ENCODE measurements at places on chromosomes 3 and 15.

DNA sequence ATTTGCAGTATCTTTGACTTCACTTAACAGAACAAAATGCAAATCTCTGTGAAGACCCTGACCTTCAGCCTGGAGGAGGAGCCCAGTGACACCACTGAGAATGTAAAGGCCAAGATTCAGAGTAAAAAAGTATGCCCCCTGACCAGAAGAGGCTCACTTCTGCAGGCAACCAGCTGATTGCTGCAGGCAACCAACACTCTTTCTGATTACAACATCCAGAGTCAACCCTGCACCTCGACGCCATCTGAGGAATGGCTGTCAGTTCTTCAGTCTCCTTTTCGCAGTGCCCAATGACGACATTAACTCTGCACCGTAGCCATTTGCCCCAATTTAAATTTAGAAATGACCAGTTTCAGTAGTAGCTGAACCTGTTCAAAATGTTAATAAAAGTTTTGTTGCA is 14.9 kb downstream of the ATP13A3 start:
- no peak for DNase-seq

DNA sequence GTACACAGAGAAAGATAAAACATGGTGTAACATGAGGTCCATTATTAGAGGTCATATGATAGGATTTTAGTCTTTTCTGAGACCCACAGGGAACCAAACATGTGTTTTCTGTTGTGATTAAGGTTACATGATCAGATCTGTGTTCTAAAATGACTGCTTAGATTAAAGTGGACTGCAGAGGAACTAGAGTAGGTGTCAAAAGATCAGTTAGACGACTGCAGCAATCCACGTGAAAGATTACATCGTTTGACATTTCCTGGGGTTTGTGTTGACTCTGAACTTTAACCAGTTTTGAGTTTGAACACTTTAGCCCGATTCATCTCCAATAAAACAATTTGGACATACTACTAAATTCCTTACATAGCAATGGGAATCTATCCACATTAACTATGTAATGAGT is 5.1 kb downstream of the MIX23 start:
- DNase-seq = no peak

DNA sequence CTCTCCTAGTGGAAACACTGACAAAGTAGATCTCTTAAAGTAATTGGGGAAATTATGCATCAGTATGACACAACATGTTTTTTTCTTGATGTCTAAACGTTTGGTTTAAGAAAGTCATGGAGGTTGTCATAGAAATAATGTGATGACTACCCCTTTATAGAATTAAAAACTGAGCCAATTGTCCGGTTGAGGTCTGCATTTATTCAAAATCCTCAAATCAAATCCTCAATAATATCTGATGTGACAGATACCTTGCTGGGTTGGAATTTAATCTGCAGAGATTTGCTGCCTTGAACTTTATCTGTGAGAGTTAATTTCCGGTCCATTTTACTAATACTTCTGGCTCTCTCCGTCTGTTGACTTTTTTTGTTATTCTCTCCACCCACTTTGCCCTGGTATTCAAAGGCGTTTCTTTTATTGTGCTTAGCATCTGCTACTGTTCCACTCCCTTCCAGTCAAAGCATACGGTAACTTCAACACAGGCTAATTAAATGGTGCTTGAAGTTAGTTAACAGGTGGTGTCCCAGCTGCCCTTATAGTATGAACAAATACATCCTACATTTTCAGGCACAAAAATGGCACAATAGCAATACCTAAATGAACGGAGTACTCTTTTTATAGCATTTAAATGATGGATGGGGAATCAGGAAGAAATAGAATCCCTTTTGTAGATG is 628.3 kb downstream of the ROBO1 start:
- DNase-seq = no peak

- peak; percentile 76 for DNase-seq
Measured at GRCh38 chr3:24494618-24495325, at the start of gene THRB. Gene THRB, minus strand, starts transcription at chr3:24494850.

- DNase-seq = no peak
Measured at GRCh38 chr3:165393461-165393860, 197.3 kb upstream of the SLITRK3 start.

GRCh38 chr15:32869776-32870175 is 152.0 kb downstream of the GREM1 start:
- no peak for DNase-seq

GRCh38 chr15:40310001-40310959 is 2.5 kb upstream of the PLCB2 start:
- DNase-seq = no peak

DNA sequence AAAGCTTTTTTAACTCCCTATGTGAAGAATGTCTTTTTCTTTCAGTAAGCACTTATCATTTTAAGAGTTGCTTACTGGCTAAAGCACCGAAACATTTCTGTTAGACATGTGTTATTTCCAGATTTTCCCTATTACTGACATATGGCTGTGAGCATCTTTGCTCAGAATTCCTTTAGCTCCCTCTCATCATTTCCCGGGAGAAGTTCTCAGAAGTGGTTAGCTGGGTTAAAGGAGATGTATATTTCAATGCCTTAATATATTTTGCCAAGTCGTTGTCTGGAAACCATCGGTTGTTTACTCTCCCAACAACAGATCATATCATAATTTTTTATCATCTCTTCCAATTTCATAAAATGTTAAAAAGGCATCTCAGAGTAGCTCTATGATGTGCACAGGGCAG is 396.5 kb downstream of the OCA2 start:
- DNase-seq = no peak

DNA sequence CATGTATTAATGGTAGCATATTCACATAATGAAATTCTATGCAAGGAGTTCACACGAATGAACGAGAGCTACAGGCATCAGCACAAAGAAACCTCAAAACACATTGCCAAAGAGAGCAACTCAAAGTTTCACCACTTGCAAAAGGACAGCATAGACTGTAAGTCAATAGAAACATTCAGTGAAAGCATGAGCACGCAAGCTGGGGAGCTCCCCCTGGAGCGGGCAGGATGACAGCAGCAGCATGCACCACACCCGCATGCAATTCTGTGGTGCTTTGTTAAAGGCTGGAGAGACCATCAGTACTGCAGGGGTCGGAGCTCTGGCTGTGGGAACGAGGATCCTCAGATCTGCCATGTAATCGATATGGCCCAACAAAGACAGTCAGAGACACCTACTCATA is 18.7 kb downstream of the OCA2 start:
- DNase-seq = no peak

- no peak for DNase-seq
Measured at GRCh38 chr3:195117978-195118581, 152.9 kb downstream of the XXYLT1 start.

- DNase-seq = no peak
Measured at GRCh38 chr3:50630877-50631276, 13.9 kb downstream of the MAPKAPK3 start.

GRCh38 chr3:56787784-56788256 is 13.9 kb downstream of the ARHGEF3 start:
- no peak for DNase-seq

GRCh38 chr15:74626752-74627692 is 11.4 kb downstream of the CLK3 start:
- no peak for DNase-seq

GRCh38 chr15:98003996-98004395 is 43.5 kb downstream of the ARRDC4 start:
- no peak for DNase-seq

- peak; percentile 56 for DNase-seq
Measured at GRCh38 chr15:28969511-28970085, 83.8 kb downstream of the APBA2 start.

DNA sequence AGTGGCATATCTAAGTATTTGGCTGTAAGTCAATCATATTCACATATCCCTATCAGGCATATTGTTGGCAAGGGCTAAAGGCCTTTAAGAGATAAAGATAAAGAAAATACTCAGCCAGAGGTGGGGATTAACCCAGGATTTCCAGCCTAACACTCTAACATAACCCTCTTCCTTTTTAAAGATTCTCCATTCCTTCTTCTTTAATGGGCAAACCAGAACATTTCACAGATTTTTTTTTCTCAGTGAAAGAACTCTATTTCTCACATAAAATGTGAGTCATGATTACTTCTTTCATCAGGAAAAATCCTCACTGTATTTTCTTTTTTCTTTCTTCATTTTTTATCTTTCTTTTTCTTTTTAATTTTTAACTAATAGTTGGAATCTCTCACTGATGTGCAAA is 200.4 kb downstream of the NR1D2 start:
- DNase-seq = no peak

- no peak for DNase-seq
Measured at GRCh38 chr3:76403556-76403955, 618.2 kb upstream of the ZNF717 start.

DNA sequence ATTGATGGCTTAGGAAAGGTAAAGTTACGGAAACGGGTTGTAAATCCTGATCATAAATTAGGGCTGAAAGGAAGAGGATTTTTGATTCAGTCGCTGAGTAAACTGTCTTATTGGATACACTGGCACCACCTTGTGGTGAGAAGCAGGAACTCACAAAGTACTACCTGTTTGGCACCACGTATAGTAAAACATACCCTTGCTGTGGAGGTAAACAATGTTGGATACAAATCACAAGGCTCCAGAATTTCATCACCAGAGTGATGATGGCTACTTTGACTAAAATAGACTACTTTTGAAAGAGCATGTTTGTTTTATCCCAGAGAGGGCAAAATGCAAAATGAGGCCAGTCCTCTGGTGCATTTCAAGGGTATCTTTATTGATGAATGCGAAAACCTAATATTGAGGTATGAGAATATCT is 216.9 kb downstream of the IGSF11 start:
- DNase-seq = no peak

GRCh38 chr3:58693940-58694850 is 27.6 kb upstream of the FAM3D start:
- no peak for DNase-seq

DNA sequence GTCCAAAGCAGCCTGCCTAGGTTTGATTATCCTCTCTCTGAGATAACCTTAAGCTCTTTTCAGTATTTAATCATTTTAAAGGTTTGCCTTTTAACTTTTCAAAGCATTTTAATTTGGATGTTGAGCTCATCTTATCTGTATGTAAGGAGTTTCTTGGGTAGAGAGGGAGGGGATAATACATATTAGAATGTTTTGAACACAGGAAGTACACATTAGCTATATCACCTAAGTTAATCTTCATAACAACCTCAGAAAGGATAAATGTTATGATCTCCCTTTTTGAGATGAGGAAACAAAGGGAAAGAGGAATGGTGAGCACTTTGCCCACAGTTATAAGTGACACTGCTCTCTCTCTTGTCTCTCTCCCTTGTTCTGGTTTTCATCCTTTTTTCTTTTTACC is 2.2 kb upstream of the CD47 start:
- no peak for DNase-seq

- no peak for DNase-seq
Measured at GRCh38 chr3:130377960-130378676, 32.6 kb downstream of the COL6A5 start.

DNA sequence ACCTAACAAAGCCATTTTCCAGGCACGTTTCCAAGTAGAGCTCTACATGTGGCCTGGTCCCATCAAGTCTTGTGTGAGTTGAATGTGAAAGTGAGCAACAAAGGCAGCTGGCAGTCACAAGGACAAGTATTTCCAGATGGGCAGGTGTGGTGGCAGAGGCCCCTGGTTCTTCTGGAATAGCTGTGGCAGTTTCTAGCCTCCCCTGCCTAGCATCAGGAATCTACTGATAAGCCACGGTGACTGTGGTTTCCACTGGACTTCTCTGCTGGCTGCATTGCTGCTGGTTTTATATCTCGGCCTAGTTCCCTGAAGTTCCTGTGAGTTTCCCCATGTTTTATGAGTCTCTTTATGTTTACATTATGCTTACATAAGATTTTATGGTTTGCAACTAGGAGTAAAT is 117.7 kb downstream of the GOLIM4 start:
- no peak for DNase-seq
